Epithelial cell of esophagus (primary cell): ENCODE measurements at places on chromosomes 16 and 17.

GRCh38 chr17:70071620-70072019 is 3.4 kb upstream of the KCNJ16 start:
- DNase-seq = no peak

GRCh38 chr17:9825641-9826150 is at the start of gene GLP2R:
GLP2R (plus strand) TSS chr17:9825924; CDS start chr17:9826064, 140 bp downstream.
- DNase-seq = no peak

- DNase-seq = no peak
Measured at GRCh38 chr16:31286421-31287032, 26.8 kb downstream of the ITGAM start.

GRCh38 chr17:36695082-36695481 is 93.7 kb downstream of the MRM1 start:
- DNase-seq = no peak

DNA sequence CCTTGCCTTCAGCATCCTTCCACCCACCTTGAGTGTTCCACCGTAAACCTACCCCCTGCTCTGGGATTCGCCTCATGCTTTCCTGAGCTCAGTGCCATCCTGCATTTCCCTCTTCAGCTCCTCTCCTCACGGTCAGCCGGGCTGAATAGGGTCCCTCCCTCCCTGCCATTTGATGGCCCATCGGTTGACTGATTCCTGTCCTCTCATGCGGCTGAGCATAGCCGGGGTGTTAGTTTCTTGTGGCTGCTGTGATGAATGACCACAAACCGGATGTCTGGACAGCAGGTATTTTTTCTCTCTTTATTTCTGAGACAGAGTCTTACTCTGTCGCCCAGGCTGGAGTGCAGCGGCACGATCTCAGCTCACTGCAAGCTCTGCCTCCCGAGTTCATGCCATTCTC is 44.1 kb upstream of the MGAT5B start:
- no peak for DNase-seq

- no peak for DNase-seq
Measured at GRCh38 chr16:75086688-75087374, 29.7 kb downstream of the LDHD start.

- no peak for DNase-seq
Measured at GRCh38 chr16:85363881-85364280, 249.2 kb upstream of the GSE1 start.

DNA sequence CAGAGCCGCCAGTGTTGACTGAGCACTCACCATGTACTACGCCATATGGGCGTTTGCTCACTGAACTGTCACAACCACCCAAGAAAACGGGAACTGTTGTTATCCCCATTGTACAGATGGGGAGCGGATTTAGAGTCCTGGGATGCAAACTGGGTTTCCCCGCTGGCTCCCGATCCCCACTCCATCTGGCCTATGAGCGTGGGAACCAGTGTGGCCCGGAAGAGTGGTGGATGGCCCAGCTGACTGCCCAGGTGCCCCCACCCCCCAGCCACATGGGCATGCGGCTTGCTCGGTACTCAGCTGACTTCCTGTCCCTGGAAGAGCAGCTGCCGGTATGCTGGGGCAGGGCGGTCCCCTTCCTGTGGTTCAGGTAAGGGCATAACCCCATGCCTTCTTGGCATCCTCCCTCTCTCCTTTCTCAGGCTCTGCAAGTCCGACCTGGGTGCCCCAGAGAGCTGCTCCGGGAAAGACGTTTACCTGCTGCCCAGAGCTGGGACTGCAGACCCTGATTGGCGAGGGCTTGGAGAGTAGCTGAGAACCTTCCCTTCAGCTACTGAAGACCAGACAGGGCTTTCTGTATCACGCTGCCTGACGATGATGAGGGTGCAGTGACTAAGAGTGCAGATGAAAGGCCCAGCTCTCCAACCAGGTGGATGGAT is 16.2 kb downstream of the SOCS3 start:
- DNase-seq = no peak

DNA sequence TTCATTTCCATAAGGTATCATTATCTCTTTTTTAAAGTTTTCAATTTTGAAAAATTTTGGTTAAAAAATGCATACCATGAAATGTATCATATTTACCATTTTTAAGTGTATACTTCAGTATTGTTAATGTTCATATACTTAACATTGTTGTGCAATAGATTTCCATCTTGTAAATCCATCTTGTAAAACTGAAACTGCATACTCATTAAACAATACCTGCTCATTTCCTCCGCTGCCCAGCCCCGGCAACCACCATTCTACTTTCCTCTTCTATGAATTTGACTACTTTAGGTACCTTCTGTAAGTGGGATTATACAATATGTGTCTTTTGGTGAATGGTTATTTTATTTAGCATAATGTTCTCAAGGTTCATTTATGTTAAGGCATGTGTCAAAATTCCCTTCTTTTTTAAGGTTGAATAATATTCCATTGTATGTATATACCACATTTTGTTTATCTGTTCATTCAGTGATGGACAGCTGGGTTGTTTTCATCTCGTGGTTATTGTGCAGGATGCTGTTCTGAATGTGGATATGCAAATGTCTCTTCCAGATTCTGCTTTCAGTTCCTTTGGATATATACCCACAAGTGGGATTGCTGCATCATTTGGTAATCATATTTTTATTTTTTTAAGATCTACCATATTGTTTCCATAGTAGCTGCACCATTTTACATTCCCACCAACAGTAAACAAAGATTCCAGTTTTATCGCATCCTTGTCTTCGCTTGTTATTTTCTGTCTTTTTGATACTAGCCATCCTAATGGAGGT is 6.7 kb downstream of the CCL2 start:
- no peak for DNase-seq

GRCh38 chr17:16878606-16879005 is 93.3 kb downstream of the TNFRSF13B start:
- no peak for DNase-seq

DNA sequence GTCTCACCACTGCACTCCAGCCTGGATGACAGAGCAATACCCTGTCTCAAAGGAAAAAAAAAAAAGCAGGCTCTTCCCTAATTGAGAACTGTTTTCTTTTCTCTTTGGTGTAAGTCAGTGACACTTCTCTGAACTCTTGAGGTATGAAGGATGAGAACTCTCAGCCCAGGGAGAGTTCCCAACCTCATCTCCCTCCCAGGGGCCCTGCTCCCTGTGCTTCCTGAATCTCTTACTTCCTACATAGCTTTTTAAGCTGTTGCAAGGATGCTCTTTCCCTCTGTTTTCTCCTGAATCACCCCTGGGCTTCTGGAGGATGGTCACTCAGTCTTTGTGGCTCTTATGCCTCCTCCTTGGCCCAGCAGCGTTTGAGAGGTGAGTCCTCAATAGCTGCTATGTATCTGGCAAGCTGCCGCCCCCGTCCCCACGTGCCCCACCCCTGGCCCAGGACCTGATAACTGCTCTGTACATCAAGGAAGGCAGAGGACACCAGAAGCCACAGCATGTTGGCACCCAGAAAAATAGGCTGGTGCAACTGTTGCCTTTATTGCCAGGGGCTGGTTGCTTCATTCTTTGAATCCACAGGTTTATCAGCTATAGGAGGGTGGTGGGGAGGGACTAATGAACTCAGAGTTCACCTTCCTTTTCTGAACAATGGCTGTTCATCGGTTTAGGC is 24.0 kb downstream of the IGF2BP1 start:
- no peak for DNase-seq

DNA sequence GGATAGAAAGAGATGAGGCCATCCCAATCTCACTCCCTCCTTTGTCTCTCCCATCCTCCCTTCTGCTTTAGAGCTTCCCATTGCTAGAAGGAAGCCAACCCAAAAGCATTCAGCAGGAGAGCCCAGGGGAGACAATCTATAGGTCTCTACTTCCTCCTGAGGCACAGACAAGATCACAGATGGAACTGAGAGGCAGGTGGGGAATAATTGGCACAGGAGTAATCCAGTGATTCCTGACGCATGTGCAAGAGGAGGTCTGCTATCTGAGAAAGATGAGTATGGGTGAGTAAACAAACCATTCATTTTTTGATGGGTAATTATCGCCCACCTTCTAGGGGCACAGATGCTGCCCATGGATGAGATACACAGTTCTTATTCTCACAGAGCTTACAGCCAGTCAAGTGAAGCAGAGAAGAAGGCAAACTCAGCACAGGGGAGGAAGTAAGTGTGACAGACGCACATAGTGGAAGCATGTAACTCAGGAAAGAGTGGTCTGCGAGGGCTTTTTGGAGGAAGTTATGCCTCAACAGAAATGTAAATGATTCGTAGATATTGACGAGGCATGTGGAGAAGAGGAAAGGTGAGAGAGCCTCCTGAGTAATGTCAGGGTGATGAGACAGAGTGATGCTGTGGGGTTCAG is 88.9 kb upstream of the HLF start:
- DNase-seq = no peak

GRCh38 chr17:32142857-32143526 is 690 bp downstream of the RHOT1 start:
- peak; percentile 68 for DNase-seq

- no peak for DNase-seq
Measured at GRCh38 chr16:31331807-31332301, 23.1 kb upstream of the ITGAX start.

GRCh38 chr16:70800781-70801480 is at the start of gene VAC14:
VAC14 (minus strand) TSS chr16:70801158; CDS start chr16:70800900, 258 bp downstream.
- DNase-seq = peak; percentile 96

DNA sequence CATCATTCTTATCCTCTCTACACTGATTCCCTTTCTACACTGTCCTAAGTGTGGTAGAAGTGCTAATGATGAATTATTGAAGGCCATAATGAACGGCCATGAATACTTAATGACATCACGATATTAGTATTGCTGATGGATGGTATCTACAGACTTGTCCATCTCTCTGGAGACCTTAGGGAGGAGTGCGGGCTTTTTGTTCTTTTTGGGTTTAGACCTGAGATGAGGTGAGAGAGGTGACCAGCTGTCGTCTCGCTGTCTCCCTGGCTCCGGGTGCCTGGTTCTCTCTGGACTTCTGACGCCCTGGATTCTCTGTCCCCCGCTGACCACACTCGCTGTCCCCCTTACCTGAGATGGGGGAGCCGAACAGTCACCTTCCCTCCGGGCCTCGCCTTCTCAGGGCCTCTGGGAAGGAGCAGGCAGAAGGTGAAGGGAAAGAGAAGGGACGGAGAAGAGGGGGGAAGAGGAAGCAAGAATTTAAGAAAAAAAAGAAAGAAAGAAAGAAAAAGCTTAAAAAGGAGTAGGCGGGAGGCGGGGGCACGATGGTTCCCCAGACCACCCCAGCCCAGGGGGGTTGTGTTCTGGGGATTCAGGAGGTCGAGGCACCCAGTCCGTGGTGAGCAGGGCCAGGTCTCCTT is 17.1 kb downstream of the SGCA start:
- no peak for DNase-seq

DNA sequence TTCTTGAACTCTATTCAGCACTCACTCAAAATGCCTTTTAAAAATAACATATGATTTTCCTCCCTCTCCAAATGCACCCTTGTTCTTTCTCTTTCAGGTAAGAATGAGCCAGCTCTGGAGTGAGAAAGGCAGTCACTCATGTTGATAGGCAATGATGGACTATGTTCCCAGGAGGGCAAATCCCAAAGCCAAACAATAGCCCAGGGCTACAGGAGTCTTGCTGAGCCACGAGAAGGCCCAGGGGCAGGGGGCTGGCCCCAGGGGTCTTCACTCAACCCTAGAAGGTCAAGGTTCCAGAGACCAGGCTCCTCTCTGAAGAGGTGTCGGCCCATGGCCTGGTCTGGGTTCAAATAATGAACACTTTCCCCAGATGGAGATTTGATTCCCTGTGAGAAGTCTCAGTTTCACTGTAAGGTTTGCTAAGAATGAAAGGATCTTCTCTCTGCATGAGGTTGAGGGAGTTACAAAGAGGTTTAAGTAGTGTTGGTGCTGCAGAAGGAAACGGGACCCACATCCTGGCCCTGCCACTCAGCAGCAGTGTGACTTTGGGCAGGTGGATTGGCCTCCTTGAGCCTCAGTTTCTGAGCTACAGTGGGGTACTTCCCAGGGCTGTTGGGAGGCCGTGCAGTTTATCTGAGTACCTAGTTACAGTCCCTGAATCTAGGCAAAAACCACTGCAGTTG is 49.0 kb downstream of the RTN4RL1 start:
- no peak for DNase-seq
